NCI-H2081 treated with DMSO at 0.1 percent for 48 hours (cell line): ENCODE measurements at places on chromosomes 4 and X.
A peak's percentile ranks its signal among the peaks of the same experiment; 100 is the strongest.

- DNase-seq, result no peak
Observed at GRCh38 chr4:8200302-8200975, 1.3 kb downstream of the SH3TC1 start.

GRCh38 chrX:74684466-74684865 is 70.0 kb upstream of the RLIM start:
- no peak for DNase-seq

- no peak for DNase-seq
Observed at GRCh38 chr4:100290585-100290984, 100.3 kb upstream of the DDIT4L start.

DNA sequence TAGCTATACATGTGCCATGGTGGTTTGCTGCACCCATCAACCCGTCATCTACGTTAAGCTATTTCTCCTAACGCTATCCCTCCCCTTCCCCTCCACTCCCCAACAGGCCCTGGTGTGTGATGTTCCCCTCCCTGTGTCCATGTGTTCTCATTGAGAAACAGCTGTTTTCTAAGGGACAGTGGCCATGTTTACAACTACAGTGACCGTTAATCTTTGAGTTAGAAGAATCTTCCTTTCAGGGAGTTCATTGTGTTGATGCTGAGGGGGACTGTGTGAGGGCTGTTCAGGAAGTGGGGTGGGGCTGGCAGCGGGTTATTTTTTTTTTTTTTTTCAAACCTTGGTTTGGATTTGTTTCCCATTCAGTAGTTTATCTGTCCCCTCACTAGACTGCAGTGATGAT is 179.9 kb downstream of the NHS start:
- DNase-seq, result no peak

DNA sequence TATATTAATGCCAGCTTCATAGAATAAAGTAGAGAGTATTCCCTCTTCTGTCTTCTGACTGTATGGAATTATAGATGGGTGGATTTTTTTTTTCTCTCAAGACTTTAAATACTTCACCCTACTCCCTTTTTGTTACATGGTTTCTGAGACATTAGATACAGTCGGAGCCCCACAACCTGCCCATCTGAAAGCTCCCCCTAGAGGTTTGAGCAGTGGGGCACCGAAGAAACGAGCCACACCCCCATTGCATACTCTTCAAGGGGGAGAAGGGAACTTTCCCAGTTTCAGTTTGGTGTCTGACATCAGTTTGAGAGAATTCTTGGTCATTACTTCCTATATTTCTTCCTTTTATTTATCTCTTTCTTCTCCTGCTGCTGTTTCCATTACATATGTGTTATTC is 437.6 kb upstream of the AGA start:
- DNase-seq, result no peak

DNA sequence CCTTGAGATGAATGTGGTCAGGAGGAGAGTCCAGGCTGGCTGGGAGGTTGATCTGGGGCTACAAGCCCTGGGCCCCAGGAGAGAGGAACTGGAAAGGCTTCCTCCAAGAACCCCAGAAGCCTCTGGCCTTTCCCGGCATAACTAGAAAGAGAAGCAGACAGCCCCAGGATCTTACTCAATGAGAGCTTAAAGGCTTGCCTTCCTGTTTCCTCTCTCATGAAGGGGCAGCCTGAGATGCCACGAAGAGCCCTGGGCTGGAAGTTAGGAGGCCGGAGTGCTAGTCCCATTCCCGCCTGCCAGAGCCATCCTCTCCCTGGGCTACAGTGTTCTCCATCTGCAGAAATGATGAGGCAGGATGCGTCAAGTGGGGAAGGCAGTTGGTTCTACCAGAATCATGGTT is 20.1 kb upstream of the XPNPEP2 start:
- DNase-seq, result no peak

DNA sequence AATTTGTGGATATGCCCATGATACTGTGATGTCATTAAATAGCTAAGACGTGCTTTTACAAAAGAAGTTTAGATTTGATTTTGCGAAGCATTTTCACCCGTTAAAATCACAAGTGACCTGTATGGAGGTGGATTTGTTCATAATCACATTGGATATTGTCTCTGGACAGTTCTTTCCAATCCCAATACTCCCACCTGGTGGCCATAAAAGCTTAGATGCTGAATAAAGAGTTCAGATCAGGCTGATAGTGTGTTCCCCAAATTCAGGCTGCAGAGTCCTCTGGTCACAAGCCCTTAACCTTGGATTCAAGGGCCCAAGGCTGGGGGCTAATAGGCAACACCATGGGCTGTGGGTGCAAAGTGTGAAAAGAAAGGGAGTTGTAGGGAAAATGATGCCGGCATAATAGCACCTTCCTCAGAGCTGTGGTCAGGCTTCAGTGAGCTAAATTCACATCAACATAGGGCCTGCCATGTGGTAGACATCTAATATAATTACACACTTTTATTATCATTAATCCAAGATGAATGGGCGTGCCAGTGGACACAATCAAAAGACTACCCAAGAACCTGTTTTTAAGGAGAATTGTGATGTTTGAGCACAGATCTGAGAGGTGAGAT is 28.1 kb downstream of the SMIM43 start:
- DNase-seq, result no peak

DNA sequence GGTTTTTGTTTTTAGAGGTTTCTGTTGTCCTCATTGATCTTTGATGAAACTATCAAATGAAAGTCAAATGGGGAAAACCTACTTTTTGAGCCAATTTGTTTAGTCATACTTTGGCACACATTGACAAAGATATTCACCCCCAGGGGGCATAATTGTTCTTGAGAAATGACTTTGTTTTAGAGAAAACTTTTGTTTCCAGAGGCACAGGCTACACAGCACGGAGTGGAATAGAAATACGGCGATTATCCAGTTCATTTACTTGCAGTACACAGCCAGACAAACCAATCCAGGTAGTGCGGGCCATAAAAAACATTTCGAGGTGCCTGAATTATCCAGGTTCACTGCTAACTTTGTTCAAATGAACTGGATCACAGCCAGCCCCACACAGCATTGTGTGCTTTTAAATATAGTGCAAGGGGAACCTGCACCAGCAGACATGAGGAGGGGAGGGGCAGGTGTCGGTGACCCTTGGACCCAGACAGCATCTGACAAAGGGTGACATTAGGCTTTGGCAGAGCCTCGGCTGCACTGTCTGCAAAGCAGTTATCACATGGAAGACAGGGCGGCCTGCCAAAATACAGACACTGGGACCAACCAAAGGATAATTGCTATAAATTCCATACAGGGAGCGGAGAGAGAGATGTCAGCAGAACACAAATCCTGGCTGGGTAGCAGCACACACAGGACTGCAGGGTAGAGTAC is 179.6 kb upstream of the NOCT start:
- peak; percentile 89 for DNase-seq

DNA sequence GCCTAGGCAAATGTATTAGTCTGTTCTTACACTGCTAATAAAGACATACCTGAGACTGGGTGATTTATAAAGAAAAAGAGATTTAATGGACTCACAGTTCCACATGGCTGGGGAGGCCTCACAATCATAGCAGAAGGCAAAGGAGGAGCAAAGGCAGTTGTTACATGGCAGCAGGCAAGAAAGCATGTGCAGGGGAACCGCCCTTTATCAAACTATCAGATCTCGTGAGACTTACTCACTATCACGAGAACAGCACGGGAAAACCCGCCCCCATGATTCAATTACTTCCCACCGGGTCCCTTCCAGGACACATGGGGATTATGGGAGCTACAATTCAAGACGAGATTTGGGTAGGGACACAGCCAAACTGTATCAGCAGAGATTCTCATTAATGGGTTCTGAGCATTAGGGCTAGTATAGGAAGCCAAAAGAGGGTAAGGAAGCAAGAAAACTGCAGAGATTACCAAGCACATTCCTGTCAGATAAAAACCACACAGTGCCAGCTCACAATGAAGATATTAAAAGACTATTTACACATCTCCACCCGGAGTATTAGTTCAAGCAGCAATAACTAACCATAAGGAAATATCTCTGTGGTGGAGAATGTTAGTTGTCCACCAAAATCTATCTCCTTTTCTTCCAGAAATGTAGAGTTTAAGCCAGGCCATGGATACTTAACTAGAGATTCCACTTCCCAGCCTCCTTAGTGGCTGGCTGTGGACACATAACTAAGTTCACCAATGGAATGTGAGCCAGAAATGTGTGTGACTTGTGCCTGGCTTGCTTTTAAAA is 61.2 kb upstream of the HOPX start:
- DNase-seq, result no peak

- no peak for DNase-seq
Observed at GRCh38 chr4:183096276-183096965, 2.6 kb upstream of the WWC2 start.

GRCh38 chrX:144297221-144297620 is 413.4 kb downstream of the UBE2NL start:
- no peak for DNase-seq

- no peak for DNase-seq
Observed at GRCh38 chr4:184434501-184435066, 39.8 kb downstream of the IRF2 start.

DNA sequence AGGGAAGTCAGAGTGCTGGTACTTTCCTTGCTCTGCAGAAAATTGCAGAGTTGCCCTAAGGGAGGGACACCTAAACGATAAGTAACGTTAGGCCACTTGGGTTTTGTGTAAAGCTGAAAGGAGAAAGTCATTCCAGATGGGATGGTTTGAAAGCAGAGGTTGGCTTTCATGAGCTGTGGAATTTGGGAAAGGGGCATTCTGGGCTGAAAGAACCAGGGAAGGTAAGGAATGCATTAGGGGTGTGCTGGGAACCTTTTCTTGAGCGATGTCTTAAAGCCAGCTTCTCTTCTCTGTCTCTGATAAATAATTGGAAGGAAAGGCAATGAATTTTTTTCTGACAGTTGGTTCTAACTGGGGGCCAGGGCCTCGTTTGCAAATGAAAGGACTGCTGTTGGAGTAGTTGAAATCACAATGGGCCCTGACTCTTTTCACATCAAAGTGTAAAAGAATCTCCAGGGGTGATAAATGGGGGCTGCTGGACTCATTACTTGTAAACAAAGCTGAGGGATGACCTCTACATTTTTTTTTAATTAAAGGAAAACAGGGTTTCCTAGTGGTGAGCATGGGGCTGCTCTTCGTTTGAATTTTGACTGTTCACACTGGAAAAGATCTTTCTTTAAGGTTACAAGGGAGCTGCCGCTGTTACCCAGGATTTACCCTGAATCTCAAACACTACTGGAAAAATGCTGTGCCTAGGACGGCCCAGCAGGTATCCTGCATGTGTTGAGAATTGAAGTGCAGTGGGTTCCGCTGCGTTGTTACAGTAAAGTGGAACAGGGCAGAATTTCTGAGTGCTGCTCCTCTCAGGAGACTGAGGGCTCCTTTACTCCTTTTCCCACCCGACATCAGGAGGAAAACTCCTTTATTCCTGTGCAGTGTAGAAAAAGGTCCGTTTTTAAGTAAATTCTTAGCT is 25.0 kb downstream of the AFF1 start:
- DNase-seq, result no peak

- no peak for DNase-seq
Observed at GRCh38 chrX:2823795-2824386, 4.8 kb upstream of the GYG2 start.

GRCh38 chrX:40106676-40107290 is 9.0 kb upstream of the BCOR start:
- DNase-seq, result no peak
